Jurkat, Clone E6-1 (cell line): ENCODE measurements at places on chromosomes 4 and X.

- no peak for DNase-seq
Measured at GRCh38 chr4:76341063-76341462, 34.5 kb downstream of the STBD1 start.

GRCh38 chr4:59127006-59127405, 2016.8 kb upstream of the IGFBP7 start:
- DNase-seq, result no peak

- no peak for DNase-seq
Measured at GRCh38 chr4:184281231-184282139, 63.8 kb upstream of the ENPP6 start.

DNA sequence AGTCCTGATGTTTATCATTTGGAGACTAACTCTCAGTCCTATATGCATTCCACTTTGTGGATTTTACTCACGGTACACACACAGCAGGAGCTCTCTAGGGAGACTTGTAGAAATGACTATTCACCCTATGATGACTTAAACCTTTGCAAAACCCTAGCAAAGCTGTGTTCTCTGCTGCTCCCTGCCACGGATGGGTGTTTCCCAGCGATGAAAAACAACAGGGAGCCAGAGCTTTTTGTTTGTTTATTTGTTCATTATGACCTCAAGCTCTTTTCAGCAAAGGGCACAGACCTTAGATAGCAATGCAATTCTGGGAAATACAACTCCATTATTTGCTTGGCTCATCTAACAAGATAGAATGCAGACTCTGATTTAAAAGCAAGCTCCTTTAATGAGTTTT, 156.6 kb downstream of the GRIA3 start:
- no peak for DNase-seq

DNA sequence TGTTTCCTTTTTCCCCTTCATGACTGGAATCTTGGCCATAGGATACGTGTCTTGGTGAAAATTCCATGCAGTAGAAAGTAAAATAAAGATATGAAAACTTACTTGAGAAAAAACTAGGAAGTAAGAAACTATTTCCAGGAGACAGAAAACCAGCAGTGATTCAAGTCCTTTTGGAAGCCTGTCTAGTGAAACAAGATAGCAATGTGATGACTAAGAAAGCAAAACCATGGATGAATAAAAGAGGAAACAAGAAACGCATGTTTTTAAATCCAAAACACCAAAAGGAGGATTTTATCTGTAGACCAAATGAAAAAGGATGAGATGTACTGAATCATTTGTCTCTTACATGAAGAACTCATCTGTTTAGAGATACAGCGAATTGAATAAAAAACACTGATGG, 1430.0 kb downstream of the ARAP2 start:
- DNase-seq, result no peak

DNA sequence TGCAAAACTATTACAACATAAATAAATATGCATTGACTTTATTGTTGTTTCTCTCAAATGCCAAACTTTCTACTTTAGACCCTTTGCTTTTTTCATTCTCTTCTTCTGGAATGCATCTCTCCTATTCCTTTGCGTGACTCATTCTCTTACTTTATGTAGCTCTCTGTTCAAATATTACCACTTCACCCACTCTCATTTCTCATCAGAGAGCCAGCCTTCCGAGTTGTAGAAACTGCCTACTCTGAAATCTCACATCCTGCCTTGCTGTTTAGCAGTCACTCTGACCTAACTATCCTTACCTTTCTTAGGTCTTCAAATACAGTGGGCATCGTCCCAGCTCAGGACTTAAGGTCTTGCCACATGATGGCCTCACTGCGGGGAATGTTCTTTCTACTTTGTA, 143.5 kb downstream of the GALNTL6 start:
- no peak for DNase-seq

DNA sequence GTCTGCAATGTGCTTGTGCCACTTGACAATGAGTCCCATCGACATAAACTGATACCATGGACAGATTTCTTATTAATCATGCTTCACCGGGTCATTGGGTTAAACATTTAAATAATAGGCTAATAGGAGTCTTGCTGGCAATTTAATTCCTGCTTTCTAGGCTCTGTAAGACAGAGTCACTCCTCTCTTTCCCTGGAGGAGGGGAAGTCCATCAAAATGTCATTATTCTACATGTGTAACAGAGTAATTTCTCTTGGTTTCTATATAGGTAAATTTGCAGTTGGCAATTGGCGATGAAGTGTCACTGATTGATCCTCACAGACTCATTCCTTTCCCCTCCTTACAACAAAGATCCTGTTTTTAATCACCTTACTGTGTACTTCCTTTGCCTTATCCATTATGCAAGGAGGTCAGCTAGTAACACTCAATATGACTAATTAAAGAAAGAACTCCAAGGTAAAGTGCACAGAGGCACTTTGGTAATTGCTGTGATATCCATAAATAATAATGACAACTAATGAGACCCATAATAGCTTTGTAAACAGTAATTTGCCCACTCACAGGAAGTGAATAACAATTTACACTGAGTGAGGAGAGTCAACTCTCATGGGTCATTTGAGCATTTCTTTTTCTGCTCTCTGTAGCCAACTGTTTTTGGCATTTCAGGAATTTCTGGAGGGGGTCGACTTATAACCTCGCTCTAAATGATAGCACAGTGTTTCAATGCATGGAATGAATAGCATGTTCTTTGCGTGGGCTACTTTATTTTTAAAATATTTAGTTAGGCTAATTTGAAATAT, 184.0 kb downstream of the UGT8 start:
- no peak for DNase-seq

GRCh38 chr4:29259556-29259955, 1460.6 kb upstream of the PCDH7 start:
- DNase-seq, result no peak

DNA sequence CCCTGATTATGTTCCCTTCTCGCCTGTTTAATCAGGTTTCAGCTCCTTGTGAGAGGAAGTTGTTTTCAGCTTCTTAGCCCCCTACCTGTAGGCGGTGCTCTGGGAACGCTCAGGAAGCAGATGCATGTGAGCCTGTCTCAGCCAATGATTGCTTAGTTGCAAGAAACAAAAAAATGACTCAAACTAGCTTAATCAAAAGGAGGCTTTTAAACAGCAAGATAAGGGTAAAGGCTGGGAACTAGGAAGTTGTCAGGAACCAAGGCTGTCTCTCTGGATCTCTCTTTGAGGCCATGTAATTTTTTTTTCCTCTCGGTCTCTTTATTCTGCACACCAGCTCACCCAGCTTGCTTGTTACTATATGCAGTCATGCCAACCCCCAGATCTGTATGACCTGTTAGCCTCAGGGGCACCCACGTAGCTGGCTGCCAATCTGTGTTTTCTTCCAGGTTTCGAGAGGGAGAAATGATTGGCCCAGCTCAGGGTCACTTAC, 109.1 kb downstream of the PTTG2 start:
- no peak for DNase-seq

- no peak for DNase-seq
Measured at GRCh38 chr4:137345597-137345996, 186.7 kb downstream of the PCDH18 start.

DNA sequence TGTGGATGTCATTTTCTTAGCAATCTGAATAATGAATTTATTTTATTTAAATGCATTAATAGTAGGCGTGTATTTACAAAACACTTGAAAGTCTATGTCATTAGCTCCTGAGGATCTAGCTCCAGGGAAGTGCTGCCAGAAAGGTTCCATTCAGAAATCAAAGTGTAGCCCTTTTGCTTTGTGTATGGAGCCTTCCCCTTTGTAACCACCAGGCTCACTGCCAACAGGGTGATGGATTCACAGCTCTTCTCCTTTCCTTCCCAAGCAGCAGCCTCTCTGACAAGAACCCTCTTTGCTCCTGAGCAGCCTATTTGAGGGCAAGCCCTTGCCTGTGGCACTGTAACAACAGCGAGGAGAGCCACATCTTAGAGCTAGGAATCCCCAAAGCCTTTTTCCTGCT, 286.0 kb upstream of the RASGEF1B start:
- no peak for DNase-seq

GRCh38 chr4:14864365-14865030, 137.8 kb upstream of the CPEB2 start:
- DNase-seq, result no peak

- DNase-seq, result no peak
Measured at GRCh38 chrX:2526390-2526789, 25.6 kb upstream of the DHRSX start.

DNA sequence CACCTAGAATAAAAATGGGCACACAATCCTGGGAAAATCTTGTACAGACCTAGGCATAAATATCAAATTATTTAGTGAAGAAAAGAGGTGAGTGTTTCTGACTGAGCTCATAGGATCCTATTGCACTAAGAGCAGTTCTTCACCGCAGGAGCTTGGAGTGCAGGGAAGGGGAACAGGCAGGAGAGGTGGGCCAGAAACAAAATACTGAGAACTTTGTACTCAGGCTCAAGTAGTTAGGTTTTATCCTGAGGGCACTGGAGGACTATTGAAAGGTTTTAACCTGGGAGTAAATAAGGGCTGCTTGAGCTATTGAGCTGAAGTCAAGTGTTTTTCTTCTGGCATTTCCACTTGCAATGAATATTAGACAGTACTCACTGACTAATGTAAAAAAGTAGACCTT, 12.2 kb downstream of the EPHA5 start:
- DNase-seq, result no peak

GRCh38 chrX:48958635-48959094, 1.3 kb upstream of the OTUD5 start:
- no peak for DNase-seq
